Neuronal stem cell (in vitro differentiated cells): ENCODE measurements at places on chromosomes 12 and 14.
A peak's percentile ranks its signal among the peaks of the same experiment; 100 is the strongest.

- DNase-seq, result no peak
Observed at GRCh38 chr14:38047195-38047902, 160.4 kb upstream of the SSTR1 start.

DNA sequence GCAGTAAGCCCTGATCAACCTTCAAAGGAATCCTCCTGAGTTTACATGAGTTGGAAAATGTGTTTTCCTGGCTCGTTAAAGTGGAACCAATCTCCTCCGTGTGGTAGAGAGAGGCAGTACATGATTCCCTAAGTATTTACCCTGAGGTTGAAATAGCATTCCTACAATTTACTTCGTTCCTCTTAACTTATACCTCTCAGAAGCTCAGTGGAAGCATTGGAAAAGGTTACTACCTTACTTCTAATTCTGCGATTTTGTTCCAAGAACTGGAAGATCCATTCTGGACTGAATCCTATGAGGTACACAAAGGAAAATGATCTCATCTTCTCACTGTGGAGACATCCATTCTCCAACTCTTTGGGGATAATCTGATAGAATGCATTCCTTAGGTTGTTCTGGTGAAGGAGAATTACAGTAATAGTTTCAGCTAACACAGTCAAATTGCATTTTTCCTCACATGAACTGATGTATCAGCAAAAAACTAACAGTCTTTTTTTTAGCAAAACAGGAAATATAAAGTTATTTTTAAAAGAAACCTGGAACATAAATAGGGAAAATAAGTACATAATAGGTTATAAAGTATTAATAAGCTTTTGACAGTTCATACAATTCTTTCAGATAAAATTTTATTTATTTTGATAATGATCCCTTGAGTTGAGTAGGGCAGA lies 475.6 kb downstream of the PDZRN4 start:
- DNase-seq, result peak; percentile 15

DNA sequence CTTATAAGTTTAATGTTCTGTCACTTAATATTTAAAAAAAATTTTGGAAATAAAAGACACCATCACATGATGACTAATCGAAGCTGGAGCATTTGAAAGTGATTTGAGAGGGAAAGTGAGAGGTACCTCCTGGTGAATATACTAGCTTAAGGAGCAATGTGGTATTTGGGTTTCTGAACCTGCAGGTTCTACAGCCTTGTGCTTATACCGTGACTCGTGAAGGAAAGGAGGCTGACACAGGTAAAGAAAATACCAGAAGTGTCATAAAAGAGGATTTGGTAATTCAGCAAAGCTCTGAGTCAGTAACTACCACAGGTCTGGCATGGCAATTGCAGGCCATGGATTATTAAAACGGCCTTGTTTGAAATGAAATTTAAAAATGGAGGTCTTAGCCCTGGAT lies 151.0 kb downstream of the SLC38A4 start:
- no peak for DNase-seq

DNA sequence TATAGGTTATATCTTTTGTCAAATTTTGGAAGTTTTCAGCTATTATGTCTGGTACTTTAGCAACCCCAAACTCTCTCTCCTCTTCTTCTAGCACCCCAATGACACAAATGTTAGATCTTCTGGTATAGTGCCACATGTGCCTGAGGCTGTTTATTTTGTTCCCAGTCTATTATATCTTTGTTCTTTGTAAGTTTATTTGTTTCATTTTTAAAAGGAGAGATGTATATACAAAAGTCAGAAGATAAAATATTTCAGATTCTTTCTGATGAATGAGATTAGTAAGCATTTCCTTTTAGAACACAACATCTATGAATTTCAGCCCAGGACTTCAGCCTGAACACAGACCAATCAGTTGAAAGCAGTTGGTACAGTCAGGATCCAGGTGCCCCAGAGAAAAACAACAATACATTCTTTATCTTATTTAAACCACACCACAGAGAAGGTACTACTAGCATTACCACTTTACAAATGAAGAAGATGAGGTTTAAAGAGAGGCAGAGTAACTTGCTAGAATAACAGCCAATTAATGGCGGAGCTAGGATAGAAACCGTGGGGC lies 114.1 kb upstream of the BTG1 start:
- DNase-seq, result no peak

DNA sequence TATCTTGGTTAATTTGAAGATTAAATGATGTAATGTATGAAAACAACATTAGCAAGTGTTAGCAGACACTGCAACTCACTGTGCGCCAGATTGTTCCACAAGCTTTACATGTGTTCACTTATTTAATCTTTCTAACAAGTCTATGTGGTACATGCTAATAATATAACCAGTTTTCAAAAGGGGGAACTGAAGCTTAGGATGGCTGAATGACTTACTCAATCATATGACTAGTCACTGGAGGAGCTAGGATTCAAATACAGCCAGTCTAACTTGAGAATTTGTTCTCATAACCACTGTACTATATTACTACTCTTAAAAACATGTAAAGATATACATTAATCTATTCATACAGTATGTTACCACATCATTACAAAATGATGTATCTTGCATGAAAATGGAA lies 60.5 kb upstream of the LRIG3 start:
- no peak for DNase-seq

DNA sequence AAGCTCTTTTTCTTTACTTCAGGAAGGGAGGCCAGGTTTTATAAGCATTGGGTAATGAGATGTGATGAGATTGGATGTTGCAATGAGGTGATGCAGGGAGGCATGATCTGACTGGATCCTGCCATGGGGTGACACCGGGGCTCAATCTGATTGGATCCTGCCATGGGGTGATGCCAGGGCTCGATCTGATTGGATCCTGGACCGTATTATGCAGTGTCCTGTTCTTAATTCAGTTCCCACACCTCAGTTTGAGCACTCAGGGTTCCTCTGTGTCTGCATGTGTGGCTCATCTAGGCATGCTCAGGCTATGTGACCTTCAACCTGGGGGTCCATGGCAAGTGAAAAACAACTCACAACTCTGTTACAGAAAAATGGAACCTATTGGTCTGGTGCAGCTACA lies 166.4 kb downstream of the SLC15A4 start:
- DNase-seq, result no peak

DNA sequence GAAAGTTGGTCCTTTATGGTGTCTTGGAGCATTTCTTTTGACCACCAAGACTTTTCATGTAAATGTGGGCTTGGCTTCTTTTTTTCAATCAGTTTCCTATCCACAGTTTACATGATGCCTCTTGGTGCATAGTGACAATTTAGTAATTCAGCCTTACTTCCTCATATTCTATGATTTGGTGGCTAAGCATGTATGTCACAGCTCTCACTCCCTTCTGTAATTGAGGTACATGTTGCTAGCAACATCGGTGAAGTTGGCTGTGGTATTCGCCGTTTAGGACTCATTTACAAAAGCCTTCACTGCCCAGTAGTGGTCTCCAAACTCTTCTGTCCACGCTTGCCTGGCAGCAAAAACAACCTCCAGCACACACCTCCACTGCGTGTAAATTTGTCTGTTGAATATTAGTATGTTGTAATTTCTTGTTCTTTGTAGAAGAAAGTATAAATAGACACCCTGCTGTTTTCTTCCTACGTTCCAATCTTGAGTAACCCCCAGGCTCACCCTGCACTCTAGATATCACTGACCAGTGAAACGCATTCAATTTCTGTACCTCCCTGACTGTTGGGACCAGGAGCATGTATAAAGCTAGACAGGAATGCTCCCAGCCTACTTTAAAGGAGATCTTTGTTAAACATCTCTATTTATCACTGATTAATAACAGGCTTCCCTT lies 90.4 kb downstream of the PPP2R5C start:
- no peak for DNase-seq

GRCh38 chr14:95679998-95680735 lies 6.1 kb upstream of the TCL1B start:
- no peak for DNase-seq

DNA sequence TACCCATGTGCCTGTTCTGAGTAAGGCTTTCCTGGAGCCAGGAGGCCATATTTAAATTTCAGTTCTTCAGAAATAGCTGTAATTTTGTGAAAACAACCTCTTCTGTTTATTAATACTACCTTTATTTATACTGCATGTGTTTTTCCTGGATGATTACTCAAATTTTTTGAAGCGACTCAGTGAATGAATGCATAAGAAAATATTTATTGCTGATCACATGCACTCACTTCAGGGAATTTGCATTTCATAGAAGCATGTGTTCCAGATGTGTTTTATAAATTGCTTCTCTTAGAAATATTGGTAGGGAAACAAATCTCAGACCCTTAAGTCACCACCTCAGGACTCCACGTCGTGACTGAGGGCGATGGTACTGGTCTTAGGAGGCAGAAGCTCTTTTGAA lies 21.8 kb upstream of the DCN start:
- DNase-seq, result no peak

DNA sequence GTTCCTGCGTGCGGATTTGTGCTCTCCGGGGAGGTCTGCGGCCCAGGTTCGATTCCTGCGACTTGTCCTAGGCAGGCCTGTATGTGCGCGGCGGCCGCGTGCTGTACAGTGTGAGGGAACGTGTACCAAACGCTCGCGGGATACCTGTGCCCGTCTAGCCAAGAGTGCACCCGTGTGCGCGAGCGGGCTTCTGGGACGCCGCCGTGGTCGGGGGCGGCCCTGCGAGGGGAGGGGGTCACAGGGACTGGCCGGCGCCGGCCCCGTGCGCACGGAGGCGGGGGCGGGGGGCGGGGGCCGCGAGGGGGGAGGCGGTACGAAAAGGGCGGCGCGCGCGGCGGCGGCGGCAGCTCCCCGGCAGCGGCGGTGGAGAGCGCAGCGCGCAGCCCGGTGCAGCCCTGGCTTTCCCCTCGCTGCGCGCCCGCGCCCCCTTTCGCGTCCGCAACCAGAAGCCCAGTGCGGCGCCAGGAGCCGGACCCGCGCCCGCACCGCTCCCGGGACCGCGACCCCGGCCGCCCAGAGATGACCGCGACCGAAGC lies at the start of gene DLK1:
DLK1 (plus strand) TSS at position 343 of the 536 bp plus-strand sequence; CDS start at position 520, 177 bp downstream.
- DNase-seq, result no peak

DNA sequence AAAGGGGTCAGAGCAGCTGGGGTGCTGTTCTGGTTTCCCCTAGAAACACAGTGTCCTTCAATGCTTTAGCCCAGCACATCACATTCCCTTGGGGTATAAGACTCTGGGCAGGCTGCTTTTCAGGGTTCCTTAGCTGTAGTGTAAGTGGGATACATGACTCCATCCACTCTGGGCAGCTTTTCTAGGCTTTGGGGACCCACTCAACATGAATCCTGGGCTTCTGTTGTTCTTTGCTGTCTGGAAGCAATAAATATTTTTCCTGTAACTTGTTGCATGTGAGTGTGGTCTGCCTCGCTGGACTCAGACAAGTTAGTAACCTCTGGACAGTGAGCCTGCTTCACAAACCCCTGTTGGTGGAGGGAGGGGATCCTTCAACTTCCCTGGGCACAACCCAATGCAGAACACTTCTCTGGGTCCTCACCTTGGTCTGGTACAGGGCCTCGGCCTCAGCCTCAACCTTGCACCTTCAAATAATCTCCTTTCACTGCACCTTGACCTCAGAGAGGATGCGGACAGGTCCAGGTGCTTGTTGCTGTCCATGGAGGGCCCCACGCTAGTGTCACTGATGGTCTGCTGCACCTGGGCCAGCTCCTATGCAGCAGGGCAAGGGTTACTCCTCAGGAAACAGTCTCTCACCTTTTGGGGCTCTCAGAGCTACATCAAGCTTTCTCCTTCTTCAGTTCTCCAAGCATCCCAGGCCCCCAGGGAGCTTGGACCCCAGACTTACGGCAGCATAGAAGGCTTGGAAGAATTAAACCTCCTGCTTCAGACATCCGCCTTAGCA lies 13.5 kb upstream of the KRT73 start:
- DNase-seq, result no peak

DNA sequence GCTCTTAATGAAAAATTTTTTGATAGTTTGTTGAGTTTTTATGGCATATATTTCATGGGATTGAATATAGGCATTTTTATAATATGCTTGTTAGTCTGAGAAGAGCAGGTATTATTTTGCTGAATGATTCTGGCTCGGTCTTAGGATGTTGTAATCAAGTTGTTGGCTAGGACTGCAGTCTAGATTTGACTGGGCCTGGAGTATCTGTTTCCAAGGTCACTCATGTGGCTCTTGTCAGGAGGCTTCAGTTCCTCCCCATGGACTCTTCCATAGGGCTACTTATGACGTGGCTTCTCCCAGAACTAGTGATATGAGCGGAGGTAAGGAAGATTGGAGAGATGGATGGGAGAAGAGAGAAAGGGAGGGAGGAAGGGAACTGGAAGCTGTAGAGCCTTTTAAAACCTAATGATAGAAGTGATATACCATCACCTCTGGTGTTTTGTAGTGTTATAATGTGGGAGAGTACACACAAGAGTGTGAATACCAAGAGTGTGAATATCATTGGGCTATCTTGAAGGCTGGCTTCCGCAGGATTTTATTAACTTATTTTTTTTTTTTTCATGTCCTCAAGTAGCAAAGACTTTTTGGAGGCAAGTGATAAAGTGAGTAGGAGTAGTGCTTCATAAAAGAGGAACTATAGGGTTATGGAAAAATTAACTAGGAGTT lies 4.4 kb downstream of the MNAT1 start:
- no peak for DNase-seq

GRCh38 chr14:82047777-82048470 lies 514.3 kb upstream of the SEL1L start:
- no peak for DNase-seq
